ENCODE measurements at places on chromosomes 5 and 9.

DNA sequence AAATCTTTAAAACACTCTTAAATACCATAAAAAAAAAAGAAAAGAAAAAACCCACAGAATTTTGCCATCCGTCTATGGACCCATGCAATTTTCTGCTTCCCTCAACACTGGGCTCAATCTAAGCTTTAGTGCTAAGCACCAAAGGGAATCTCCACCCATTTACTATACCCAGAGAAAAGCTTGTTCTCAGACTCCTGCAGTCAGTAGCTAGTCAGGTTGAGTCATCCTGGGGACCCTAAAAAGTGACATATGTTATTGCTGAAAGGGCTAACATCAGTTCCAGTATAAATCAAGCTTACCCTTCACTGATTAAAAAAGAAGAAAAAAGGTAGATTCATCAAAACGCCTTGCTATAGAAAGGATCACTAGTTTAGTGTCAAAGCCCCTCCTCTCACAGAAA lies 177.6 kb downstream of the MUSK start:
- DNase-seq: no peak

DNA sequence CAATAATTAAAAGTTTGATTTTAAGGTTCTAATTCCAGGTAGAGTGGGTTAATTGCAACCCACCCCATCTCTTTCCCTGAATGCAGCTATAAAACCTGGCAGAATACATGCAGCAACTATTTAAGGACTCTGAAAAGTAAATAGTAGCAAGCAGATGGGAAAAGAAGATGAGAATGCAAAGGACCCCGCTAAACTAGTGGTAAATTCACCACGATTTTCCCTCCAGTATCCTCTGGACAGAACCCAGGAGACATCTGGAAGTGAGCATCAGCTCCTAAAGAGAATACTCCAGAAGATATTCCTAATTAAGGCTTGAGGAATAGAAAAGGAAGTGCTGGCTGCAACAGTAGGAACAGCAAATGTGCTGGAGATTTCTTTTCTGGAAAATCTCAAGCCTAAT lies 170.9 kb downstream of the FRMD3 start:
- DNase-seq: no peak

DNA sequence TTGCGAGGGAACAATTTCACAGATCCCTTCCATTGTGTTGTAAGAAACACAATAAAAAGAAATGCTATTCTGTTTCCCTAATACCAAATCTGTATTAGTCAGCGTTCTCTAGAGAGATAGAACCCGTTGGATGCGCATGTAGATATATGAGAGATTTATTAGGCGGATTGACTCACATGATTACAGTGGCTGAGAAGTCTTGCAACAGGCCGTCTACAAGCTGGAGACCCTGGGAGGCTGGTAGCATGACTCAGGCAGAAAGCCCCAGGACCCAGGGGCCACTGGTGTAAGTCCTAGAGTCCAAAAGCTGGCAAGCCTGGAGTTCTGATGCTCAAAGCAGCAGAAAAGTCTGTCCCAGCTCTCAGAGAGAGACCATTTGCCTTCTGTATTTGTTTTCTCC lies 18.4 kb upstream of the IL17B start:
- no peak for DNase-seq

- DNase-seq: no peak
Measured at GRCh38 chr9:108863891-108864290, 1.8 kb downstream of the ACTL7A start.

GRCh38 chr9:91923145-91923544 lies 26.9 kb downstream of the ROR2 start:
- DNase-seq: no peak

GRCh38 chr5:5242056-5242455 lies 101.9 kb downstream of the ADAMTS16 start:
- no peak for DNase-seq

DNA sequence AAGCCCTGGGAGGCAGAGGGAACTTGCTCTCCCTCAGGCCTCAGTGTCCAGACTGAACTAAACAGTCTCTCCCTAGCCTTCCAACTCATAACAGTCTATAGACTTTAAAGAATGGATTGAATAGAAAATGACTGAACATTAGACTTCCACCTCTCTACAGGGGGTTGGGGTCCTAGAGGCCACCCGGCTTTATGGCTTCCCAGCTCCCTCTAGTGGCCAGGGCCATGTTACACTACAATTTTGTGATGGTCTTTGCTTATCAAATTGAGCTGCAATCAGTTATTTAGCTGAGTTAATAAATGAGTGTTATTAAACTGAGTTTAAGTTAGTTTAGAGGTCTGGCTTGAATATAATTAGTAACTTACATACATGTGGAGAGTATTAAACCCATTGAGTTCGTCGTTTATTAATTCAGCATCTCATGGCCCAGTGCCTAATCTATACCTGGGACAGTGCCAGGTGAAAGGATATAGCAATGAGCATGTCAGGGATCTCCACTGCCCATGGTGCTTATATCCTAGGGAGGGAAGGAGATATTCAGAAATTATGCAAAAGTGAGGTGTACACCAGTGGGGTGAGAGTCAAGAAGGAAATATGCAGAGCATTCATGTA lies 105.2 kb downstream of the SH3TC2 start:
- DNase-seq: peak; percentile 79

DNA sequence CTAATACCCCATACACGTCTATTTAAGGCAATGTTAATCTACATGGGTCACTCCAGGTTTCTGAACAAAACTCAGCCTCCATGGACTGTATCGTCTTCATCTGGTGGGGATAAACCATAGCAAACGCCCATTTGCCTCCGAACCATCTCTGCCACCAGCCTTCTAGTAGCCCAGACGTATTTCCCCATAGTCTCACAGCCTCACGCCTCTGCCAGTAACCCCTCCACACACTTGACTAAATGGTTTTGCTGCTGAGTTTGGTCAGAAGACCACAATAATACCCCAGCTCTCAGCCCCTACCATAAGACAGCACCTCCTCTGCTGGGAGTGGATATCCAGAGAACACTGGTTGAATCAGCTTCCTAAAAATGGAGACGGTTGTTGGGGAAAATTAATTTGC lies 8.7 kb downstream of the ERAP2 start:
- DNase-seq: no peak

DNA sequence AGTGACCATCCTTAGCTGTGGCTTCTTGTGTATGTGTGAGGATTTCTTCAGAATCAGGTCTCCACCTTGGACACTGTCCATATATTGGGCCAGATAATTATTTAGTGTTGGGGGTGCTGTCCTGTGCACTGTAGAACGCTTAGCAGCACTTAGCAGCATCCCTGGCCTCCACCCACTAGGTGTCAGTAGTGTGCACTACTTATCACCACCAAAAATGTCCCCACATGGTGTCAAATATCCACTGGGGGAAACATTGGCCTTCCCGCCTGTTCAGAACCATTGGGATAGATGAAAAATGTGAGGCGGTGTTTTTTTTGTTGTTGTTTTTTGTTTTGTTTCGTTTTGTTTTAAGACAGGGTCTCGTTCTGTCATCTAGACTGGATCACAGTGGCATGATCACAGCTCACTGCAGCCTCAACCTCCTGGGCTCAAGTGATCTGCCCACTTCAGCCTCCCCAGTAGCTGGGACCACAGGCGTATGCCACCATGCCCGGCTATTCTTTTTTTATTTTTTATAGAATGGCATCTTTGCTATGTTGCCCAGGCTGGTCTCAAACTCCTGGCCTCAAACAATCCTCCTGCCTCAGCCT lies 67.7 kb downstream of the TENT4A start:
- DNase-seq: no peak

- no peak for DNase-seq
Measured at GRCh38 chr9:38761999-38762398, 42.1 kb upstream of the FAM240B start.

GRCh38 chr9:115632391-115632790 lies 514.4 kb upstream of the TNC start:
- DNase-seq: no peak

GRCh38 chr9:127714951-127715469 lies 453 bp downstream of the PTRH1 start:
- DNase-seq: peak; percentile 31

- no peak for DNase-seq
Measured at GRCh38 chr5:107558823-107559375, 111.8 kb downstream of the EFNA5 start.

DNA sequence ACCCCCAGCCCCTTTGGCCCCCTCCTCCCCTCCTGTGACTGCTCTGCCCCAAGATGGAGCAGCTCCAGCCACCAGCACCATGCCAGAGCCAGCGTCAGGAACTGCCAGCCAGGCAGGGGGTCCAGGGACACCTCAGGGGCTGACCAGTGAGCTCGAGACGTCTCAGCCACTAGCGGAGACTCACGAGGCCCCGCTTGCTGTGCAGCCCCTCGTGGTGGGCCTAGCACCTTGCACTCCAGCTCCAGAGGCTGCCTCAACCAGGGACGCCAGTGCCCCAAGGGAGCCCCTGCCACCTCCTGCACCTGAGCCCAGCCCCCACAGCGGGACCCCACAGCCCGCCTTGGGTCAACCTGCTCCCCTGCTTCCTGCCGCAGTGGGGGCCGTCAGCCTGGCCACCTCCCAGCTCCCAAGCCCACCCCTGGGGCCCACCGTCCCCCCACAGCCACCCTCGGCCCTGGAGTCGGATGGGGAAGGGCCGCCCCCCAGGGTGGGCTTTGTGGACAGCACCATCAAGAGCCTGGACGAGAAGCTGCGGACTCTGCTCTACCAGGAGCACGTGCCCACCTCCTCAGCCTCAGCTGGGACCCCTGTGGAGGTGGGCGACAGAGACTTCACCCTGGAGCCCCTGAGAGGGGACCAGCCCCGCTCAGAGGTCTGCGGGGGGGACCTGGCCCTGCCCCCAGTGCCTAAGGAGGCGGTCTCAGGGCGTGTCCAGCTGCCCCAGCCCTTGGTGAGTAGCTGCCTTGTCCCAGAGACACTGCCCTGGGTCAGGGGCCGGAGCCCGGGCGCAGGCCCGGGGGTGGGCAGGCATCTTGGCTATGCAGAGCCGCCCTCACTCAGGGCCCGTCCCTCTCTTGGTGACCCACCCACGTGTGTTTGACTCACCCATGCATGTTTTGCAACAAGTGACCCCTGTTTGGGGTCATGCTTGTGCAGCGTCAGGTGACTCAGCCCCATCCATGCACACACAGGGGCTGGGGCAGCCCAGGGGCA lies 105.2 kb downstream of the WNK2 start:
- DNase-seq: no peak

DNA sequence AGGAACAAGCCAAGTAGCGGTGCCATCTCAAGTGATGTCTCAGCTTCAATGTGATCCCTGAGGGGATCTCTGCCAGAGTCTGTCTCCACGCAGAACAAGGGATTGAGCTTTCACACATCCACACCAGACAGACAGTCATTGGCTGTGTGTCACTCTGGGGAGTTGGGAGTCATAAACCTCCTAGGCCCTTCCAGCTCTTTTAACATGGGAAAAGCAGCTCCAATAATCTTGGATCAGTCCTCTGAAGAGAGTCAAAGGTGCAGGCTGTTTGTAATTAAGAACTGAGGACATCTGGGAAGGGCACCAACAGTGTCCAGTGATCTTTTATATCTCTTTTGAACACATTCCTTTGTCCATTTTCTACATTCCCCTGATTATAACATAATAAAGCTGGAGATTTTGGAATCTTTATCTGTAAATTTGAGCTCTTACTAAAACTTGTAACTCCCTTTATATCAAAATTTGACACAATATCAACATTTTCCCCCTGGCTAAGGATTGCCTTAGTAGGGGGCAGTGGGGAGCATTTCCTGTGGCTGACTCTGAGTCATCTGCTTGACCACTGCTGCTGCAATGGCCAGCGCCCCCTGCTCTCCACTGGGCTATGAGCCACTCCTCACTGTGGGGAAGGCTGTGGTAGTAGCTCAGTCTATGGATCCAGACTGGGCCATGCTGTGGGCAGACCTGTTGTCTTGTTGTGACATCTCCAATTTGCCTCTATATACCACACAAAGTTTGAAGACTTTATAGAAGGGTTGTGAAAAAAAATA lies 284.4 kb downstream of the OSTF1 start:
- DNase-seq: no peak

- DNase-seq: no peak
Measured at GRCh38 chr5:43219120-43219519, 27.1 kb downstream of the NIM1K start.

DNA sequence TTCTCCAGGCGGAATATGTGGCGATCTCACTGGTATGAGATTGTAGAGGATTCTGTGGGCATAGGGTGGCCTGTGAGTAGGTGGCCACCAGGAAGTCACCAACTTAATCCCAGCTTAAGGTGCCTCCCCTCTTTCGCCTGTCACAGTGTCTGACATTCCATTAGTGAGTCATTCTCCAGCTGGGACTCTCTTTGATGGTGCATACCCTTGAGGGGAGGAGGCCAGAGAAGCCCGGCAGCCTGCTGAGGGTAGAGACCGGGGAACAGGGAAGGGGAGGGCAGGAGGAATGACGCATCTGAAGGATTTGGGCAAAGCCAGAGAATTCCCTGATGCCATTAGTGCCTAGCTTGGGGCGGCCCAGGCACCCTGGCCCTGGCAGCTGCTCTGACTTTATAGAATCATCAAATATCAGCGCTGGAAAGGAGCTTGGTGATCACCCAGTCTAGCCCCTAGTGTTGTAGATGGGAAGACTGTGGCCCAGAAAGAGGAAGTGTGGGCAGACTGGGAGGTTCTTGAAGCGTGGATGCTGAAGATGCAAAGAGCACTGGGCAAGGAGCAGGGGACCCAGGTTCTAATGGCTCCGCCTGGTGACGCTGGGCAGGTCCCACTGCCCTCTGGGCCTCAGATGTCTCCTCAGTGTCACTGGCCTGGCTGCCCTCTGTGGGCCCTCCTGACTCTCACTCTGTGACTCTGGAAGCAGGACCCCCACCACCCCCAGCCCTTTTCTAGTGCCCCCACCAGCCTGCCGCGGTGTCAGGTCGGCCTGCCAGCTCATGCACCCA lies 41.4 kb downstream of the DAB2IP start:
- no peak for DNase-seq

DNA sequence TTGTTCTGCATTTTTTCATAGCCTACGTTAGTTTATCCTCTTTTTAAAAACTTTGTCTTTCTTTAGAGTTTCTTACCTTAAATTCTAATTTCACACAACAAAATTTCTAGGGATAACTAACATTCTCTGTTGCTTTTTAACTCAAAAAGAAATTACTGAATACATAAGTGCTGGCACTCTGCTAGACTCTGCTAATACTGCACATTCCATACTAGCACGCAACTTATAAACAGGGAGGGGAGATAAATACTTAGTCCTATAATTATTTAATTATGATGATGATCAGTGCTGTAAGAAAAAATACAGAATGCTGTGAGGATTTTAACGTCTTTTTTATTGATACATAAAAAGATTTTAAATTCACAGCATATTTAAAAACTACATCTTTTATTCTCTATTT lies 25.1 kb downstream of the RNF145 start:
- no peak for DNase-seq
